ENCODE measurements at places on chromosomes 2 and 18.

- DNase-seq = no peak
These were observed 8.4 kb upstream of the TRABD2A start for GRCh38 chr2:84889332-84889731.

DNA sequence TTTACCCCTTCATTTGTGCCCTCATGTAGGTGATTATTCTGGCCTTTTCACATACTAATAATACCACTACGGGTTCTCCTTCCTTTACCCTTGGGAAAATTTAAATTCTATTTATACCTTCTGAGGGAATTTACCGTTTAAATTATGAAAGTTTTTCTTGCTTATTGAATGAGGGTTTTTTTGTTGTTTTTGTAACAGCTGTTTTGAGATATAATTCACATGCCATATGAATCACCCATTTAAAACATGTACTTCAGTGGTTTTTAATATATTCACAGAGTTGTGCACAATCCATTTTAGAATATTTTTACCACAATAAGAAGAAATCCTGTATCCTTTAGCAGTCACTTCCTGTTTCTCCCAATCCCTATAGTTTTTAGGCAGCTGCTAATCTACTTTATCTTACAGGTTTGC is 54.7 kb downstream of the EML4 start:
- no peak for DNase-seq

- peak; percentile 66 for DNase-seq
These were observed 61.8 kb downstream of the CABYR start for GRCh38 chr18:24200494-24201290.

DNA sequence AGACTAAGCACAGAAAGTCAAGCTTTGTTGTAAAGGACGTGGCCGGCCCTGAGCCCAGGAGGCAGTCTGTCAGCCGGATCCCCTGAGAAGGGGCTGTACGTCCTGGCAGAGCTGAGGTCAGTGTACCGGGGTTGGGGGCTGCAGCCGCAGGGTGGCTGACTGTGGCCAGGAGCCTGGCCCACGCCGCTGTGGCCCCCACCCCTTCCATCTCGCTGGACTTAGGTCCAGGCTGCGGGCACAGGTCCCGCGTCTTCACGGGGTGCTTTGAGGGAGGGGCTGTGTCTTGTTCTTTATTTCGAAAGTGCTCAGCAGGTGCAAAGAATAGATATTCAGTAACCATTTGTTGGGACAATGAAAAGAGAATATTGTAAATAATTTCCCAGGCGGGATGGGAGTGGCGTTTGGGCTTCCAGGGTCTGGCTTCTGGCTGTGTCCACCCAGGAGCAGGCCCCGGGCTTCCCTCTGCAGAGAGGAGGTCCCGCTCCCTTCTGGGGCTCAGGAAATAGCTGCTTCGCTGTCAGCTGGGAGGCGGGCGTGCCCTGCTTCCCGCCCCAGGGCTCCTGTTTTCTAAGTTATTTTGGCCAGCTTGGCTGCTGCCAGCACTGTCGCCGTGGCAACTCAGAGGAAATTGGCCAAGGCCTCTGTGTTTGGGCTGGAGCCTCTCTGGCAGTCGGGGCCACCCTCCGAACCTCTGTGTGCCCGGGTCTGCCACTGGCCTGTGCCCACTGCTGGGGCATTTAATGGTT is 7.4 kb downstream of the NFATC1 start:
- peak; percentile 86 for DNase-seq

- DNase-seq = no peak
These were observed 21.9 kb downstream of the PELI1 start for GRCh38 chr2:64122358-64122757.

DNA sequence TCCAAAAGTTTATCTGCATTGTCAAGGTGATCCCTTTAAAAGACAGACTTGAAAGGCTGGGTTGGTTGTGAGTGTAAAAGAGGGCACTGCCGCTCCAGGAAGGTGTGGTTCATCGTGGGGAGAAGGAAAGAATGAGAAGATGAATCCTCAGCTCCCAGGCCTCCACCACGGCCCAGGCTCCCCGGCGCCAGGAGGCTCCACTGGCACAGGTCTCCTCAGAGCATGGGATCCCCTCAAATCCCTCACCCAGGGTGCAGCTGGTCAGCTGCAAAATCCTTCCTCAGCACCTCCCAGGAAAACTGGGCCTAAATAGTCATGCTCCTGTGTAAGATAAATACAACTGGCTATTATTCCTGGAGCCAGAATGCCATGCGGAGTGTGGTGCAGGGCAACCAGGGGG is 221.1 kb downstream of the ZNF516 start:
- no peak for DNase-seq

- DNase-seq = no peak
These were observed 148.1 kb downstream of the MBP start for GRCh38 chr18:76984193-76985155.

DNA sequence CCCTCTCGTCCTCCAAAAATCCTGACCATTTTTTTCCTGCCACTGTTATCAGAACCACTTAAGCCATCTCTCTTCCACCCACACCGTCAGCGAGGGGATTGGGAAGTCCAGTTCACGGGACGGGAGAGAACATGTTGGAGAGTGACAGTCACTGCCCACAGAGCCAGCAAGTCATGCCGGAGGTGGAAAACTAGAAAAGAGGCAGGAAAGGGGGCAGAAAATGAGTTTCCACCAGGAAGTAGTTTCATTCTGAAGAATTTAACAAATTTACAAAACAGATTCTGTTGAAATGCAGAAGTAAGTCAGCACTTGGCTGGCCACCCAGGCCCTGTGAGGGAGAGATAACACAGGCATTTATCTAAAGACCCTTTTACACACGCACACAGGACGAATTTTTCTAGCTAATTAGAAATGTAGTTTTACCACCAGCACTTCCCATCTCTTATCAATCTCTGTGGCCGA is 431.3 kb downstream of the TSN start:
- no peak for DNase-seq

GRCh38 chr18:46344416-46345180 is 240.4 kb downstream of the HAUS1 start:
- DNase-seq = no peak

DNA sequence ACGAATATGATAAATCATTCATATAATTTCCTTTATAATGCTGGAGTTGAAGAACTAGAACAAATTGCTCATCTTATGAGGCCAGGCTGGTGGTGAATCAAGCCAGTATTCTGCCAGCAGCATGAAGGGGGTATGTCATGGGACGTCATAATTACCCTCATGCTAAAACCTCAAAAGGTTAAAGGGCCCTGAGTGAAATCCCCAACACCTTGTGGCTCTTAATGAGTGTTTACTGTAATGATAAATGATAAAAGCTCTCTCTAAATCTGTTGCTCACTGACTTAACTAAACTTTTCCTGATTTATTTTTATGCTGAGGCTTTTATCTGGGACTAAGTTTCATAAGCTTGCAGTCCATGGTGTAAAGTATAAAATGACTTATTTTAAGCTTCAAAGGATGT is 18.3 kb upstream of the NEDD4L start:
- no peak for DNase-seq

DNA sequence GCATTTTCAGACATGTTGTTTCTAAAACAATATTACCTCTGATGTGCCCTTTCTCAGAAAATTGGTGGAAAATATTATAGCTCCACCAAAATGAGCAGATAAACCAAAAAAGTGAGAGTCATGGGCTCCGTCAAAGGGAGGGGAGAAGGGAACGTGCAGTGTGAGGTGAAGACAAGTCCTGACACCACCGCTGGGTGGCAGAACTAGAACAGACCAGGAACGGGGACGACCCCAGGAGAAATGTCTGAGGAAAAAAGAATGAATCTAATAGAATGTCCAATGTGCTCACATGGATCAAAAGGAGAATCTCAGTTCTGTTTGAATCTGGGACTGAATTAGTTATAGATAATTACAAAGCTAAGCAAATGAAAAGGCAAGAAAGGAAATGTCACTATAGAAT is 22.6 kb upstream of the BCL2 start:
- no peak for DNase-seq

- no peak for DNase-seq
These were observed 27.3 kb downstream of the ZAP70 start for GRCh38 chr2:97740590-97741182.

GRCh38 chr2:181467966-181468707 is 11.0 kb downstream of the ITGA4 start:
- no peak for DNase-seq

- no peak for DNase-seq
These were observed 8.2 kb downstream of the BIN1 start for GRCh38 chr2:127098711-127099110.

- no peak for DNase-seq
These were observed 38.3 kb downstream of the OXER1 start for GRCh38 chr2:42725657-42726056.

GRCh38 chr18:79890674-79891073 is 60.8 kb downstream of the SLC66A2 start:
- no peak for DNase-seq

DNA sequence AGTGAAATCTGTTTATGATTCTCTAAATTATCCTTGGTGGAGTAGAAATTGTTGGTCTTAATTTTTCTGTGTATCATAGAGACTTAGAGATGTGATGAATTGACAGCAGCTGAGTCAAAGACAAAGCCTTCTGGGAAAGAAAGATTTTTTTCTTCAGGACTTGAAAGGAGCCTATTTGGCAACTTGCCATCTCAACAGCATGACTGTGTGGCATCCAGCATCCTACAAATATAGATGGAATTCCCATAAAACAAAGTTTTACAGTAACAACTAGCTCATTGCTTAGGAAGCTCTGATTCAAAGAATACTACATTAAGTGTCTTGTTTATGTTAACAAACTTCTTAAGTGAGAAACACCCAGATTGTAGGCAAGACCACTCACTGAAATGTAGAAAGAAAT is 79.2 kb upstream of the SETBP1 start:
- no peak for DNase-seq

DNA sequence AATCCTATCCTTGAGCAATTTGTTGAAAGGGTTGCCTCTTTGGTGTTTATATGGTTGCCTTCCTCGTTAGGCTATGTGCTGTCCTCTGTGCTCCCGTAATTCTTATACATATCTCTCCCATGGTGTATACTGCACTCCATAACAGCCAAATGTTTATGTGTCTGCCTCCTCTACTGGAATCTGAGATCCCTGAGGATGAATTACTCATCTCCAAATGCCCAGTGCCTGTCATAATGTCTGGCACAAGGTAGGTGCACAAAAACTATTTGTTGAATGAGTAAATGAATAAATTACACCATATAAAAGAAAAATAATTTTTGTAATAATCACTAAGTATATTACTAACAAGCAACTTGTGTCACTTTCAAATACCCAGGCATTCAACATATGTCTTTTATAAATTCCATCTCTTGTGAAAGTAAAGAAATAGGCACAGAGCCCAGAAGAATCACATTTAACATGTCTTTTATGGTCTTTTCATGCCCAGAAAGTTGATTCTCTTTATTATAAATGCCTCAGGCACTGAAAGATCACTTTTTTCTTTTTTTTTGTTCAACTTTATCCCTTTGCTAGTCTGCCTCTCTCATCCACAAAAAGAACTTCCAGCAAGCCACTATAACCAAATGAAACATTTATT is 164.9 kb downstream of the CCDC148 start:
- DNase-seq = peak; percentile 52

DNA sequence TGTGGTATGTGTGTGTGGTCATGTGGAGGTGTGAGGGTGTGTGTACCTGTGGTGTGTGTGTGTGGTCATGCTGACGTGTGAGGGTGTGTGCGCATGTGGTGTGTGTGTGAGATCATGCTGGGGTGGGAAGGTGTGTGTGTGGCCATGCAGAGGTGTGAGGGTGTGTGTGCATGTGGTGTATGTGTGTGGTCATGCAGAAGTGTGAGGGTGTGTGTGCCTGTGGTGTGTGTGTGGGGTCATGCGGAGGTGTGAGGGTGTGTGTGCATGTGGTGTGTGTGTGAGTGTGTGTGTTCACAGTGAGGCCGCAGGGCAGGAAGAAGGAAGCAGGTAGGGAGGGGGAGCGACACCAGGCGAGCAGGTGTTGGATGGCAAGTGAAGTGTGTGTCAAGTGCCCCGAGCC is 259.0 kb downstream of the LOXHD1 start:
- no peak for DNase-seq

GRCh38 chr2:79796641-79797040 is 283.8 kb downstream of the CTNNA2 start:
- no peak for DNase-seq

DNA sequence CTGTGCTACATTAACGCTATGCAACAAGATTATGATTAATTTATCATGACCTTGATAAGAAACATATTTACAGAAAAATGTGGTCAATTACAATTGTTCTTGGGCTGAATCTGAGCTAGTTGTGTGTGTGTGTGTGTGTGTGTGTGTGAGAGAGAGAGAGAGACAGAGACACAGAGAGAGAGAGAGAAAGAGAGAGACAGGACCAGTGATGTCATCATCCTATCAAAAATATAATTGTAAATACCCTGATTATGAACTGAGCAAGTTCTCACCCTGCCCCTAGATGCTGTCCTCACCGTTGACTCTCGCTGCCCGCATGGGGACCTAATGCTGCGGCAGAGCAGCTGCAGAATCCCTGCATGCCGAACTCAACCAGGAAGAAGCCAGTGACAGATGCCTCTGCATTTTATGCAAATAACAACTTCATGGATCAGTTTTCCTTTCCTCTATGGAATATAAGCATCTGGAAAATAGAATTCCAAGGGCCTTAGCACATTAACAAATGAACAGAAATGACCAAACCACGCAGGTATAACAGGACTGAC is 512.5 kb downstream of the PLCL1 start:
- DNase-seq = no peak

- DNase-seq = no peak
These were observed 108.2 kb downstream of the PDE1A start for GRCh38 chr2:182318466-182319220.

- no peak for DNase-seq
These were observed 55.1 kb upstream of the IMP4 start for GRCh38 chr2:130287656-130288026.

DNA sequence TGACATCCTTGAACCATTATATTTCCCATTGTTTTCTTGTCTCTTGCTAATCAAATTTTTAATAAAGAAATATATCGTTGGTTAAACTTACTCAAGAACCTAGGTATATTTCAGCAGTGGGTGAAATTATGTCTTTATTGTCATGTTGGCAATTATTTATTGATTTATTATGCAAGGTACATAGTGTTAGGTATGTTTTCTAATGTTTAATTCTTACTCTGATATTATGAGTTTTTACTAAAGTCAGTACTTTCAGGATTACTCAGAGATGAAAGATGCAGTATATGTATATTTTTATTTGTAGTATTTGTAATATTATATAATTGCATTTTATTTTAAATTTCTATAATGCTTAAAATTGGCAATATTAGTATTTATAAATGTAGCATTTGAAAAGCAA is 46.9 kb downstream of the PSMD14 start:
- DNase-seq = no peak

- DNase-seq = peak; percentile 95
These were observed 42.1 kb downstream of the BMP10 start for GRCh38 chr2:68828887-68829708.

DNA sequence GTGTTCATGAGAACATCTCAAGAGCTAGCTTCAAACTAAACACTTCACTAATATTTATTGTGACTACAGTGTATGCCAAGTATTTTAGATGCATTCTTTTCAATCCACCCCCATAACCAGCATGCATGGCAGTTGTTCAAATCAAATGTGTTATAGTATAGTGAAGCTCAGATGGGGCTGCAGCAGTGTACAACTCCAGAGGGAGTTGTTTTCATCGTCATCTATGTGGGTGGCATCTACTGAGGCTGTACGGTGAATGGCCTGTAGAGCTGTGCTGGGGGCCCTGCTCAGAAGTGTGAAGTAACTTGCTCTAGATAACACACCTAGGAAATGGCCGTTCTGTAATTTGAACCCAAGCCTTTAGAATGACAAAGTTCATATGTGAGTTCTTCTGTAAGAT is 71.8 kb upstream of the LRATD1 start:
- no peak for DNase-seq

Measured in spinal cord (tissue), 10 donors.